Peyer's patch (tissue), 4 donors: ENCODE measurements at places on chromosomes 12 and 14. TPM values are rescaled to one million over a fixed set of nuclear protein-coding genes. Genes with fewer than 3 reads are reported as not detected.

DNA sequence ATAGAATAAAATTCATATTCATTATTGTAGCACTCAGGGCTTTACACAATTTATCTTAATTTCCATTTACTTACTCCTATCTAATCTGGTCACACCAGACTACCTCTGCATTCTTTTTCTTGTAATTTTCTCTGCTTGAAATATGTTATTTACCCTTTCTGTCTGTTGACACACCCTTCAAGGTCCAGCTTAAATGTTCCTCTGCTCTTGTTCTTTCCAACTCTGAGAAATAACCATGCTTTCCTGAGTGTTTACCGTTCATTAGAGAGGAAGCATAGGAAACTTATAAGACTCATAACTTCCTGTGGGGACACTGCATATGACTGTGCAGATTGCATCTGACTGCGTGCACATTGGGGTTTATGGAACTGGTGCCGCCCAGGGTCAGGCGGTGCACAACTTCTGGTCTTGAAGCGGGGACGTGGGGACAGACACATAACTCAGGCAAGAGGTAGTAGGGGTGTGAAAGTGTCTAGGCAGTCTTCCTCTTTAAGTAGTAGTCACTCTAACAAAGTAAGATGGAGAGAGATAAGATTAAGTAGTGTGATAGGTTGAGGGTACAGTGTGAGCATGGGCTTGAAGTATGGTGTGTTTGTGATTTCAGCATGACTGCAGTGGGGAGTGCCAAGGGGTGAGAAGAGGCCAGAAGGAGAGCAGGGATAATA lies 42.6 kb upstream of the FOXJ2 start:
- H3K27ac ChIP-seq = peak overlapping the region; percentile 35
- no peaks in the 10 kb centered on the region for H3K4me1 ChIP-seq
- H3K27me3 ChIP-seq = no peaks in the 10 kb centered on the region
- peak; percentile 48 for DNase-seq

DNA sequence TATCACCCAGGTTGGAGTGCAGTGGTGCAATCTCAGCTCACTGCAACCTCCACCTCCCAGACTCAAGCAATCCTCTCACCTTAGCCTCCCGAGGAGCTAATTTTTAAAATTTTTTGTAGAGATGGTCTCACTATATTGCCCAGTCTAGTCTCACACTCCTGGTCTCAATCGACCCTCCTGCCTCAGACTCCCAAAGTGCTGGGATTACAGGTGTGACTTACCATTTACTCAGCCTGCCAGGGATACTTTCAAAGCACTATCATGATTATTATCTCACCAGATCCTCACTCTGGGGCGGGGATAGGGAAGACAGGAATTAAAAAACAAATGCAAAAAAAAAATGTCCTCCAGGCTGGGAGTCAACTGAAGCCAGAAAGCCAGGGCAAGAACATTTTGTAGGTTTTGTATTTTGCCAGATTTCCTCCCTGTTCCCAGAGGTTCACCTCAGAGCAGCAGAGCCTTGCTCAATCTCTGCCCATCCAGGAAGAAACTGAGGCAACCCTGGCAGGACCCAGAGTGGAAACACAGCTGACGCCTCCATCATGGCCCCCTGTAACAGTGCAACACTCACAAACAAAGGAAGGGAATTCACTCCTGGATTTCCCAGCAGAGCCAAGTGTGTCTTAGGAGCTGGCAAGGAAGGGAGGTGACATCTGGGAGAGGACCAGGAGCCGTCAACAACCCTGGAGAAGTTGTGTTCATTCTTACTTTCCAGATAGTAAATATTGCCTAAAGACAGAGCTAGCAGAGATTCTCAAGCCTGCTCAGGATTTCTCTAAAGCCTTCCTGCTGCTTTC lies 73.9 kb downstream of the IRF2BPL start:
- H3K27ac ChIP-seq = peak overlapping the region; percentile 85
- no peaks in the 10 kb centered on the region for H3K27me3 ChIP-seq
- H3K36me3 ChIP-seq = no peaks in the 10 kb centered on the region
- DNase-seq = no peak
- no peak overlapping the region for H3K4me3 ChIP-seq
- peaks cover 24% of the 10 kb centered on the region for H3K4me1 ChIP-seq

DNA sequence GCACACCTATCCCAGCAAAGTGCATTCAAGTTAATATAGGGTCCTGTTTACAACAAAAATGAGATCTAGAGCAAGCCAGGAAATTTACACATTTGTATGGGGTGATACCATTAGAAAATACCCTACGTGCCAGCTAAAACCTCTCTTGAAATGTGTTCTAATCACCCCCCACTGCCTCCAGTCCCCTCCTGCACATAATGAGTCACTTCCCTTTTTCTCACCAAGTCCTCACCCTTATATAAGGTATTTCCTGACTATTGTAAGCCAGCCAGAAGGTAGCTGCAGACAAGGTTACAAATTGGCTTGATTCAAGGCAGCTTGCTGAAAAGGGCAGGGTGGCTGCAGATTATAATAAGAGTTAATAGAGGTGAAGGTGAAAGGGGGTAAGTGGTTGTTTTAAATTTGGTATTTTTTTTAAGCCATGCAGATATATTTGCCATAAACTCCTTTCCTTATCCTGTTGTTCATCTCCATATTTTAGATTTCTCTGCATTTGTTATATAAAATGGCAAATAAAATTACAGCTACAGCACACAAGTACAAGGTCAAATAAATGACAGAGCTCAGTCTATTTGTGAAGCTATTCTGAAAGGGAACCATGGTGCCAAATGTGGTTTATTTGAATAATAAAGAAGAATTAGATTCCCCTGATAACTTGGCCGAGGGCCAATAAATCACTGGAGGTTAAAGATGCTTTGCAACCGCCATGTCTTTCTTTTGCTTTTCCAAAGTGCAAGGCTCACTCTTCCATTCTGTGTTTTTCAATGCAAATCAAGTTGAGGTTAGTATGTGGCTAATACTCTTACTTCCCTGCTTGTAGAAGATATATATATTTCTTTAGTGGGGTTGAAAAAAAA lies 385.9 kb downstream of the EGLN3 start:
- H3K27me3 ChIP-seq = no peaks in the 10 kb centered on the region
- H3K4me3 ChIP-seq = no peak overlapping the region
- no peak for DNase-seq
- no peaks in the 10 kb centered on the region for H3K36me3 ChIP-seq
- H3K4me1 ChIP-seq = no peaks in the 10 kb centered on the region

GRCh38 chr14:20412876-20413743 lies at the start of gene TEP1:
TEP1 (minus strand) TSS chr14:20413501; CDS start chr14:20408439, 5,062 bp downstream.
- H3K27ac ChIP-seq = peak within 1 kb of the TSS; percentile 94
- H3K4me3 ChIP-seq = peak within 1 kb of the TSS; percentile 74
- H3K27me3 ChIP-seq = no peaks in the 10 kb centered on the region

DNA sequence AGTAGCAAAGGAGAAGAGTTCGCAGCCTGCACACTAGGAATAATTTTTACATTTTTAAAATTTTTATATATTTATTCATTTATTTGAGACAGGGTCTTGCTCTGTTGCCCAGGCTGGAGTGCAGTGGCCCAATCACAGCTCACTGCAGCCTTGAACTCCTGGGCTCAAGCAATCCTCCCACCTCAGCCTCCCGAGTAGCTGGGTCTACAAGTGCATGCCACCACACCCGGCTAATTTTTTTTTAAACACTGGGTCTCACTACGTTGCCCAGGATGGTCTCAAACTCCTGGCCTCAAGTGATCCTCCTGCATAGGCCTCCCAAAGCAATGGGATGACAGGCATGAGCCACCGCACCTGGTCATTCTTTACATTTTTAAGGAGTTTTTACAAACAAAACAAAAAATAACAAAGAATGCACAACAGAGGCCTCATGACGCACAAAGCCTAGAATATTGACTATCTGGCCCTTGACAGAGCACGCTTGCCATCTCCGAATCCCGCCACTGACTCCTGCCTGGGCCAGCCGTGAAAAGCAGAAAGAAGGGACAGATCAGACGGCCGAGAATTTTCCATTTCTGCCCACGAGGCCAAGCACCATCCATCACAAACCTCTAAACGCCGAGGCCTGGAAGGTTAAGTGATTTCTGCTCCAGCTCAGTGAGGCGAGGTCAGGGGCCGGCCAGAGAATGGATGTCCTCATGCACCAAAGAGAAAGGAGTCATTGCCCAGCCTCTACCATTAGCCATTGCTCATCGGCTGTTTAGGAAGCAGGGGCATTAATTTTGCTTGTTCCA lies 120.0 kb downstream of the SCARB1 start:
- H3K36me3 ChIP-seq = no peaks in the 10 kb centered on the region
- H3K27me3 ChIP-seq = no peaks in the 10 kb centered on the region
- DNase-seq = no peak
- peak overlapping the region; percentile 31 for H3K27ac ChIP-seq
- H3K4me1 ChIP-seq = no peaks in the 10 kb centered on the region

DNA sequence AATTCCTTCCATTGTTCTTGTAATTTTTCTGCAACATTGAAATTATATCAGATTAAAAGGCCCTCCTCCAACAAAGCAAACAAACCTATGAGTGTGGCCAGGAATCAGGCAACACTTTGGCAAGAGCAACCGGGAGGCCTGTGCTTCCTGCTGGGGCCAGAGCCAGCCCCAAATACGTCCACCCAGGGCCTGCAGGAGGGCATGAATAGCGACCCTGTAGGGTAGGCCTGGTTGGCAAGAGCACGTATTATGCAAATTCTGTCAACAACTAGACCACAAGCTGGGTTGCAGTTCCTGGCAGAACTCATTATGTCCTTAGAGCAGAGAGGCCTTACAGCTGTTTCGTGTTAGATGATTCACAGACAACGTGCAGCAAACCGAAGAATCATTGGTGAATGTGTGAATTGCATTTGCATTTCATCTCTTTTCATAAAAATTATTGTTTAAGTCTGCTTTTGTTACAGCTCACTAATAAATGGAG lies 26.9 kb upstream of the LGALS3 start:
- H3K27ac ChIP-seq = peak overlapping the region; percentile 88
- peak; percentile 74 for DNase-seq
- peaks cover 9% of the 10 kb centered on the region for H3K4me1 ChIP-seq

- no peaks in the 10 kb centered on the region for H3K36me3 ChIP-seq
- H3K27ac ChIP-seq = no peak overlapping the region
- no peak overlapping the region for H3K4me3 ChIP-seq
Observed at GRCh38 chr12:102503056-102503681, 22.8 kb upstream of the IGF1 start.

- H3K27me3 ChIP-seq = no peaks in the 10 kb centered on the region
- DNase-seq = no peak
- no peaks in the 10 kb centered on the region for H3K36me3 ChIP-seq
- no peak overlapping the region for H3K27ac ChIP-seq
- no peaks in the 10 kb centered on the region for H3K4me1 ChIP-seq
Observed at GRCh38 chr12:98374007-98374406, 141.4 kb upstream of the TMPO start.

GRCh38 chr12:26872625-26873024 lies 39.6 kb upstream of the ITPR2 start:
- no peak for DNase-seq
- H3K4me3 ChIP-seq = no peak overlapping the region
- H3K36me3 ChIP-seq = no peaks in the 10 kb centered on the region

DNA sequence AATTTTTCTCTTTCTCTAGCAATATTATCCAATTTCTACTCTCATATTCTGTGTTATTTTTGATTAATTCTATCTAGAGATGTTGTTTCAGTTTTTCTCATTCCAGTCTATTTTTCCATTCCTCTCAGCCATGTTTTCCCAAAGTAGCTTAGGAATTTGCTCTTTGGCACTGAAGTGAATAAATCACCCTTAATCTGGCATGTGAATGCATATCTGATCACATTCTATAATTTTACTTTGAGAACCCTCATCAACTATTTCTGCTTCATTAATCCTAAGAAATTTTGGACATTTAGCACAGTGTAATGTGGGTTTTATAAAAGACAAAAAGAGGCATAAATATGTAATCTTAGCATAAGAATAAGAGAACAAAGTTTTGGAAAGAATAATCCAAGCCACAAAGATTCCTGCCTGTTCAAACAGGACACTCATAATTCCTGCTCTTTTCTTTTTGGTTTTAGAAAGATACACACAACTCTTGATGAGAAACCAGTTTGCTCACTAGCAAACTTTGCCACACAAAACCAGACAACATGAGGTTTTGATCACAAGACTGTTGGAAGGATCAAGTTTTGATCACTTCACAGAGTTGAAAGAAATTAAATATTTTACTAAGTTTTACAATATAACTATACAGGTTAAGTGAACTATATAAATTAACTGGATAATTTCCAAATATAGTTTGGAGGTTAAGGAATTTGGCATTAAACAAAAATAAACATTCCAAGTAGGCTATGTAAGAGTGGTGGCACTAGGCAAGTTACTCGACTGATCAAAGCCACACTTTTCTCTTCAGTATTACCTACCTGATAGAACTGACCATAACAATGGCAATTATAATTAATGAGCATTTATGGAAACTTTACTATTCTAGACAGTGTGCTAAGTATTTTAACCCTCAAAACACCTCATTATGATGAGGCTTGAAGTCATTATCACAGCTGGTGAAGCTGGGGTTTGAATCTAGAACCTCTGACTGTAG lies 226.6 kb upstream of the TMTC1 start:
- H3K36me3 ChIP-seq = no peaks in the 10 kb centered on the region
- no peak for DNase-seq
- no peak overlapping the region for H3K27ac ChIP-seq
- H3K4me3 ChIP-seq = no peak overlapping the region

- no peaks in the 10 kb centered on the region for H3K36me3 ChIP-seq
- no peak overlapping the region for H3K27ac ChIP-seq
- no peaks in the 10 kb centered on the region for H3K4me1 ChIP-seq
Observed at GRCh38 chr14:44589180-44589579, 82.1 kb upstream of the FSCB start.

- DNase-seq = peak; percentile 55
- peak overlapping the region; percentile 41 for H3K4me3 ChIP-seq
- H3K36me3 ChIP-seq = no peaks in the 10 kb centered on the region
- peaks cover 6% of the 10 kb centered on the region for H3K4me1 ChIP-seq
- H3K27me3 ChIP-seq = no peaks in the 10 kb centered on the region
Observed at GRCh38 chr12:121060149-121061001, 21.3 kb upstream of the OASL start.

- peak overlapping the region; percentile 88 for H3K27ac ChIP-seq
- H3K4me1 ChIP-seq = peaks cover 6% of the 10 kb centered on the region
- H3K27me3 ChIP-seq = no peaks in the 10 kb centered on the region
- peak; percentile 66 for DNase-seq
Observed at GRCh38 chr14:104724407-104724980, 465 bp downstream of the ADSS1 start.

DNA sequence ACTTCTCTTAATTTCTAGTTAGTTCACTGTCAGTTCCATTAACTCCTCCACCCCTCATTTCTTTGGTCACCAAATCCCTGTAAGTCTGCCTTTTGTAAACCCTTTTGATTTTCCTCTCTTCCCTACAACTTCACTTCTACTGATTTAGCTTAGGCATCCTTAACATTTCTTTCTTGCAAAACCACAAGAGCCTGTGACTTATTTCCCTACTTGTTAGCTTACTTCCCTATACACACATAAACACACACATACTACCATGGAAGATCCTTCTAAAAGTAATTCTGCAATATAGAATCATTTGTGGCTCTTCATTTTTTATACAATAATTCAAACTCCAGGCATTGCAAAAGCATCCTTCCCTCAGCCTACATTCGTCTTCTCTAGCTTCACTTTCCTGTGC lies 494.3 kb upstream of the USP15 start:
- H3K27me3 ChIP-seq = no peaks in the 10 kb centered on the region
- no peak for DNase-seq
- no peak overlapping the region for H3K4me3 ChIP-seq
- H3K36me3 ChIP-seq = no peaks in the 10 kb centered on the region
- no peak overlapping the region for H3K27ac ChIP-seq

CRACR2A gene
- 81.7 TPM for total RNA-seq

IAPP gene
- total RNA-seq = not detected

STAT6 gene
- total RNA-seq = 395 TPM

PLXNC1 gene
- 21.5 TPM for total RNA-seq

DEPDC4 gene
- not detected for total RNA-seq

PRH2 gene
- not detected for total RNA-seq

ANKRD33 gene
- total RNA-seq = not detected

CLEC4C gene
- not detected for total RNA-seq
